HFFc6 (cell line): ENCODE measurements at places on chromosomes 16 and 17.
A peak's percentile ranks its signal among the peaks of the same experiment; 100 is the strongest.

DNA sequence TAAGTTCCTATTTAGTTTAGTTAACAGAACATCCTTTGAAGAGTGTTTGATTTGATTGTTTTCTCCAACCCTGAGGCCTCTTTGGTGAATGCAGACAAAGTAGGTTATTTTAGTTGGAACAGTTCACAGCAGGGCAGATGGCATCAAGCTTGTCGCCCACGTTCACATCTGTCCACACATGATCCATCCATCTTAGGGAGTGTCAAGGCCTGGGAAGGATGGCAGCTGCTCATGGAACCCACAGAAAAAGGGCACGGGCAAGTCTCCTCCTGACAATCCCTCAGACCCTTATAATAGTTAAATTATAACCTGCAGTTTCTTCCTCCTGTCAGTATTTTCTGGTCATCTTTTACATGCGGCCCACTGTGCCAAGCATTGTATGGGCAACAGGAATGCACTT lies 60.2 kb downstream of the KNOP1 start:
- no peak for DNase-seq

GRCh38 chr16:50393858-50394802 lies 25.3 kb upstream of the BRD7 start:
- DNase-seq, result no peak

DNA sequence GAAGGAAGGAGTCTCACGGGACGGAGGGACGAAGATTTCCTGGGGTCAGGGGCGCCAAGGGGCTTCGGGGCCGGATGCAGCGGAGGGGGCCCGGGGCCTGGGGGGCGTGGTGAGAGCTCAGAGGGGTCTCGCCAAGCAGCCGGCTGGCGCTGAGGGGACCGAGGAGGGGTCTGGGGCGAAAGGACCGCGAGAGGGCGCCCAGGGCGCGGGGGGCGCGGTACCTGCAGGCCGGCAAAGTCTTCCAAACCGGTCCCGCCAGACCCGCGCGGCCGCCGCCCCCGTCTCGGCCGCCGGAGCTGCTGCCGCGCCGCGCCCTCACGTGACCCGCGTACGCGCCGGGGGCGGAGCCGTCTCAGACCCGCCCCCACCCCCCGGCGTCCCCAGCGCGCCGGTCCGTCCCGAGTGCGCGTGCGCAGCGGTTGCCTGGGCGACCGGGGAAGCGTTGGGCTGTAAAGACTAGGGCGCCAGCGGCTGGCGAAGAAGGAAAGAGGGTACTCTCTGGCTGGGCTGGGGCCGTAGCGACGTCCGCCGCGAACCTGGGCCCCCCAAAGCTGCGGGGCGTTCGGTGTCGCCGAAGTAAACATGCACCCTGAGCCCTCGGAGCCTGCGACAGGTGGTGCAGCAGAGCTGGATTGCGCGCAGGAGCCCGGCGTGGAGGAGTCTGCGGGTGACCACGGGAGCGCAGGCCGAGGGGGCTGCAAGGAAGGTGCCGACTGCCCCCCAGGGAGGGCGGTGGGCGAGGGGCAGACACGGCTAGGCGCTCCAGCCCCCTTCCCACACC lies at the start of the genes DNAAF1 and HSDL1:
TSS of gene DNAAF1 (plus strand) at position 450 of the 781 bp plus-strand sequence. CDS start at position 583, 133 bp downstream.
TSS of gene HSDL1 (minus strand) at position 319 of the 781 bp plus-strand sequence. CDS start 13,856 bp downstream, outside the sequence.
- peak; percentile 63 for DNase-seq

GRCh38 chr17:61482467-61482866 lies 30.2 kb downstream of the TBX4 start:
- no peak for DNase-seq

- no peak for DNase-seq
Observed at GRCh38 chr17:48293319-48294019, 136.5 kb downstream of the SKAP1 start.
